WERI-Rb-1 (cell line): ENCODE measurements at places on chromosomes 12 and 14.

- DNase-seq: no peak
Measured at GRCh38 chr14:96170961-96171592, 33.6 kb upstream of the BDKRB2 start.

DNA sequence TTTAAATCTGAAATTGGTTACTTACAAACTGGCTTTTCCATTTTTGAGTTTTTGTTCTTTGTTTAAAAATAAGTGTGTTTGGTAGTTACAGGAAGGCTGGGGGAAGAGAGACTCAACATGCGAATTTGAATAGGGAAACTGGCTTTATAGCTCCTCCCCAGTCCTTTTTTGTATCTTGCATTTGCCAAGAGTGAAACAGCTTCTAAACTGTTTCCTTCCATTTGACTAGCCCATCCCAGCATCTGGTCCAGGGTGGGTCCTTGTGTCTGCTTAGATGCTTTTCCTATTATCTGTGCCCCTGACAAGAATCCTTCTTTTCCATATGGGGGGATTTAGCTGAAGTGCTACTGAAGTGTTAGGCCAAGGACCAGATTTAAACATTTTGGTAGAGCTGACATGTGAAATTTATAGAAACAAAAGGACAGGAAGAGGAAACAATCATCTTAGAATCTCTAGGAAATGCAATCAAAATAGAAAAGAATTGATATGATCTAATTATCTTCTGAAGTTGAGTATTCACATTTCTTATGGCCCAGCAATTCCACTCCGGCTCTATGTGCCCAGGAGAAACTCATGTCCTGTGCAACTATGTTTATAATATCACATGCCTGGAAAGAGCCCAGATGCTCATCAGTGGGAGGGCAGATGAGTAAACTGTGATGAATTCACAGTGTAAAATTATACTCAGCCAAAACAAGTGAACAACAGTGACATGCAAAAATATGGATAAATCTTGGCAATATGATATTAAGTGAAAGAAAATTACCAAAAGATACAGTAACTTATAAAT, 7.4 kb downstream of the SMOC1 start:
- no peak for DNase-seq

DNA sequence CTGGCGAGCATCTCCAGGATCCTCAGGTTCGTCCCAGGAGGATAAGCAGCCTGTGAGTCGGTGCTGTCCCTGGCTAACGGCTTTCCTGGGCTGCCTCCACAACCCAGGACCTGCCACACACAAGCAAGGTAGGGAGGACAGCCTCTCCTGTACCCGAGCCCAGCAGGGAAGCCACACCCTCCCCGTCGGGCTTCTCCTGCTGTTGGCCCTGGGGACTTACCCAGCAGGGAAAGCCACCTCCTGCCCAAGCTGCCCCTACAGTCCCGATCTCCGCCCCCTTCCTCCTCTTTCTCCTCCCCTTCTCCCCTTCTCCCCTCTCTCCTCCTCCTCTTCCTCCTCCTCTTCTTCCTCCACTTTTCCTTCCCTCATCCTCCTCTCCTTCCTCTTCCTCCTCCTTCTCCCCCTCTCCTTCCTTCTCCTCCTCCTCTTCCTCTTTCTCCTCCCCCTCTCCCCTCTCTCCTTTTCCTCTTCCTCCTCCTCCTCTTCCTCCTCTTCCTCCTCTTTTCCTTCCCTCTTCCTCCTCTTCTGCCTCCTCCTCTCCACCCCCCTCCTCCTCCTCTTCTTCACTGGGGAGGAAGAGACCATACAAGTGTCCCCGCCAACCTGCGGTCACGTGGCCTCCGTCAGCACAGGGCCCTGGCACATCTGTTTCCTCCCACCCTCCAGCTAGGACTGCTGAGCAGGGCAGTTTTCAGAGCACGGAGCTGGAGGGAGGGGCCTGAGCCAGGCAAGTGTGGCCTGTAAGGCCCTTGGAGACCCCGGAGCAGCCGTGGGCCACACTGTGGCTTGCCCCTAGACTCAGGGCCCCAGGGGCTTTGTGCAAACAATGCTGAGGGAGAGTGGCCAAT, 17.3 kb upstream of the RFLNA start:
- peak; percentile 35 for DNase-seq

- DNase-seq: no peak
Measured at GRCh38 chr14:55025948-55026347, 951 bp downstream of the WDHD1 start.

DNA sequence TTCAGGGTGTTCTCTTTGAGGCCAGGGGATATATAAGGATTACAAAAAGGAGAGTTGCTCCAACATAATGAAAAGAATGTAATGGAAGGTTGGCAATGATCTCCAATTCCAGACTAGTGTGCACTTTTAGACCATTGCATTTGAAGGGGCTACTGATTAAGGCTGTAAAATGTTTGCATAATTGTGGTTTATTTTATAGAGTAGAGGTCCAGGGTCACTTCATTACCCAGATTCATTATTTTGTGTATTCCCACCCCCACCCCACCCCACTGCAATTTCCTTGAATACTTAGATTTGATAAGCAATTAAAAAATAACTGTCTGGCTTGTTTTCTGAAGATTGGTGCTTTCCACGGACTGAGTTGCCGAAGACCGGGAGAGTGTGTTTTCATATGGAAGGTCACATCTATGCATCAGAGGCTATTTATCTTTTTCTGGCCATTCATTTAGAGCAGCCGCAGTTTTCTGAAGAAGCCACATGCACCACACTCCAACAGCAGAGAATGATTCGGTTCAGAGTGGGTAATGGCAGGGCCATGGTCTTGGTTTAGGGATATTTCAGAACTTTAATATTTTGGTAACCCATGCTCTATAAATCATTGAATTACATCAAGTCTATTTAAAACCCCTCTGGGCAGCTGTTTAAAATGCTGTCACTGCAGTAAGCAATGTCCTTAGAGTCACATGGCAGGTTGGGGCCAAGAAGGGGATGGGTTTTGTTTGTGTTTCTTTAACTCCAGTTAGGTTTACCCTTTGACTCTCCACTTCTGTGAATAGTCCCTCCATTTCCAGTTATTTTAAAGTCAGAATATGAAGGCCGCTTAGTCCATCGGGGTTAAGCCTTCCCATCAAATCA, 94.6 kb downstream of the TMEM30B start:
- no peak for DNase-seq

DNA sequence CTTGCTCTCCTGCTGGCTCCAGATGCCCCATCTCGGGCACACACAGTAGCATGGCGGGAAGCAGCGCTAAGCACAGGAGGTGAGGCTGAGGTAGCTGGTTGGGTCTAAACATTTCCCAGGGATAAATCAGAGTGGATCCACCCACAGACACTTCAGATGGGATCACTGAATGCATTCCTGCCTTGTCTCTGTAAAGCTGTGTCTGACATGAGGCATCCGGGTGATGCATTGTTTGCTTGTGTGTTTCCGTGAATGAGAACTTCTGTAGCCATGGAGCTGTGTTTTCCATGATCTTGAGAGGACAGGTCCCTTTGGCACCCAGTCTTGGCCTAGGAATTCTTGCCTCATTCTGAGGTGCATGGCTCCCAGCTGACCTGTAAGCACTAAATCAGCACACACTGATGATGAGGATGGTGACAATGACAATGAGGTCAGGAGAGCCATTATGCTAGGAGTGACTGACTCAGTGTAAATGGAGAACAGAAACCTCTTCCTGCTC, 6.7 kb upstream of the KRT75 start:
- no peak for DNase-seq

DNA sequence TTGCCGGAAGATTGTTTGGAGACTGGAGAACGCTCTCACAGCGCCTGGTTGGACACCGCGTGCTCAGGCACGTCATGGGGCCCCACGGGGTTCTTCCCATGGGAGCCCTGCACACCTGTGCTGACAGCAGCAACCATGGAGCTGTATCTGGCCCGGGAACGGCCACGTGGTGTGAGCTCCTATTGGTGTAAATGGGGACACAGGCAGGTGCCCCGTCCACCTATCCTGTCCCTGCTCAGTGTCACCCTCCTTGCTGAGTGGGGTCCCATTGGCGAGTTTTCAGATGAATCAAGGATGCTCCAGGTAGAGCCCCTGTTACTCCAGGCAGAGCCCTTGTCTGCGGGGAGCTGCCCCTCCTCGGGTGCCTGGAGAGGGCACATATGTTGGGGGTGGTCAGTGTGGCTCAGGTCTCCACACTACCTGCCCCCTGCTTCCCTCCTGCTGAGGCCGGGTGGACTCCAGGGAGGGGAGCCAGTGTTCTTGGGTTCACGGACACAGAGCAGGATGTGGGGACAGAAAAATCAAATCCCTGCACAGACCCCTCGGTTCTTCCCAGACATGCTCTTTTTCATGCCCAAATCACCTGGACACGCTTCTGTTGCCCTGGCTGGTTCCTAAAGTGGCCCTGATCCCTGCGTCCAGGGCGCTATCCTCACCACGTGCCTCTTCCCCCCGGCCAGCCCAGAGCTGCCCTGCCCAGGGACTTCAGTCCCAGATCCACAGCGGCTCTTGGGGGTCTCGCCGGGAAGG, 250.1 kb downstream of the ADGRD1 start:
- no peak for DNase-seq

- no peak for DNase-seq
Measured at GRCh38 chr14:101817501-101818001, 56.0 kb downstream of the PPP2R5C start.

- no peak for DNase-seq
Measured at GRCh38 chr12:65998536-65999530, 131.7 kb downstream of the LLPH start.

GRCh38 chr14:103915616-103916015, 12.6 kb upstream of the TDRD9 start:
- no peak for DNase-seq

DNA sequence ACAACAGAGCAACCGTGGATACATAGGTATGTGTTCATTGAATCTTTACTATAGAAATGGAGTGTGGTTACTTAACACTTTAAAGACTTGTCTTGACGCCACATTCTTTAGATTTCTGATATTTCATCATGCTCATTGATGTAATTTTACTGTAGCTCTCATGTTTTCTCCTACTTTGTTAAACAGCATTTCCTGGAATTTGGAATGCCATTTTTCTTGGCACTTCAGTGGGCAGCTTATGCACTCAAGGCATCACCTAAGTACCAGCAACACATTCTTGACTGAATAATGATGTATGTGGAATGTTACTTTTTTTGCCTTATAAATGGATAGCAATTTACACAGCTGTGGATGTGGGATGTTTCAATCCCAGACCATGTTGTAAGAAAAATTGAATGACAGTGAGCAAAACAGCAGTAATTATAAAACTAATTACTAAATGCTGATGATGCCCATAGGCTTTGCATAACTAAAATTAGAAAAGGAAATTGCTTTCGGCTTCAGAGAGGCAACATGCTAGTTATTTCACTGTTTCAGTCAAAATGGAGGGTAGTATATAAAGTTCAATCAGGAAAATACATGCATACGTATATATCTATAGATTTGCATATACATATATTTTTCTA, 298.5 kb downstream of the NPAS3 start:
- no peak for DNase-seq
